Endodermal cell (in vitro differentiated cells): ENCODE measurements at places on chromosomes 12 and 14.

- DNase-seq, result no peak
Observed at GRCh38 chr14:69481815-69482568, 2.5 kb upstream of the PLEKHD1 start.

- DNase-seq, result no peak
Observed at GRCh38 chr14:58353516-58354299, 42.0 kb upstream of the TOMM20L start.

DNA sequence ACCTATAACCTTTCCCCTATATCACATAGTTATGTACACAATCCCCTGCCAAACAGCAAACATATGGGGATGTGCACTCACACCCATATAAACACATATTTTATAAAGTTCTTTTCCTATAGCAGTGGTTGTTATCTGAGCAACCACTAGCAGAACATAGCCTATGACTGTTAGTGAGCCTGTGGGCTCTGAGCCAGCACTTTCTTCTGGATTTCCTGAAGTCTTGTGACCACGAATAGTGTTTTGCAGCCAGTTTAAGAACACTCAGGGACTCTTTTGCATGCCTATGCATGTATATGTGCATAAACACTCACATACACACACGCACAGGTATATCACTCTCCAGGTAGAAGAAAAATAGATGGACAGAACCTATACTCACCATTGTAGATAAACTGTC lies 17.1 kb downstream of the TESPA1 start:
- no peak for DNase-seq

- DNase-seq, result peak; percentile 95
Observed at GRCh38 chr14:20305265-20306078, at the start of gene TTC5. TSS of gene TTC5 (minus strand) at chr14:20305951. CDS start at chr14:20305937, 14 bp downstream.

GRCh38 chr12:86660488-86661147 lies 404.4 kb upstream of the MGAT4C start:
- DNase-seq, result no peak

- DNase-seq, result no peak
Observed at GRCh38 chr14:100861188-100861936, 35.4 kb downstream of the MEG3 start.

DNA sequence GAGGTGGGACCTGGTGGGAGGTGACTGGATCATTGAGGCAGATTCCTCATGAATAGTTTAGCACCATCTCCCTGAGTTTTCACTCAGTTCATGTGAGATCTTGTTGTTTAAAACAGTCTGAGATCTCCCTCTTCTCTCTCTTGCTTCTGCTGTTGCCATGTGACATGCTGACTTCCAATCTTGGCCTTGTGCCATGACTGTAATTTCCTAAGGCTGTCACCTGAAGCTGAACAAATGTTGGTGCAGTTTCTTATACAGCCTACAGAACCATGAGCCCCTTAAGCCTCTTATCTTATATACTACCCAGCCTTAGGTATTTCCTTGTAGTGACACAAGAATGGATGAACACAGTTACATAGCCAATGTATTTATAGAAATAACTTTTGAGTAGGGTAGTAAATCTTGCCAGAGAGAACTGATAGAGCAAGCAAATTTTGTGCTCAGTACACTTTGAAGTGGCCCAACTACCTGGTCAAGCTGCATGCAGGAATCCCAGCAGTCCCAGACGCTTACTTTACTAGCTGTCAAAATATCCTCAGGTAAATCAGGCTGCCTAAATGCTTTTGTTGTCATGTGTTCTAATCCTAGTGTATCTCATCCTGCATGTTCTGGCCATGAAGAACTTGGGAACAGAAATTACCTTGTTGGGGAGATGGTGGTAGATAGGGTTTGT lies 445.6 kb upstream of the MIS18BP1 start:
- no peak for DNase-seq

DNA sequence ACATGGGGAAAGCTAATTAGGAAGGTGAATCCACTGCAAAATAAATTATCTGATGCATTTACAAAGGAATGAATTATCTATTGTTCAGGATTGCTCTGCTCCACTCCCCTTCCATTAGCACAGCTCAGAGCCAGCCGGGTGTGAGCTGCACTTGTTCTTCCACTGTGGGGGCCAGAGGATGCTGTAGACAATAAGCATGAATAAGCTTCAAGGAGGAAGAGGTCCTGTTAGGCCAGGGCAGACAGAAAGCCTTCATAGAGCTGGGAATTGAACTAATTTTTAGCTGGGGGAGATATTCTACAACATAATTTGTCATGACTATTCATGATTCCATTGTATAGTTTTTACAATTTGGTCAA lies 137.6 kb upstream of the MAX start:
- DNase-seq, result no peak

DNA sequence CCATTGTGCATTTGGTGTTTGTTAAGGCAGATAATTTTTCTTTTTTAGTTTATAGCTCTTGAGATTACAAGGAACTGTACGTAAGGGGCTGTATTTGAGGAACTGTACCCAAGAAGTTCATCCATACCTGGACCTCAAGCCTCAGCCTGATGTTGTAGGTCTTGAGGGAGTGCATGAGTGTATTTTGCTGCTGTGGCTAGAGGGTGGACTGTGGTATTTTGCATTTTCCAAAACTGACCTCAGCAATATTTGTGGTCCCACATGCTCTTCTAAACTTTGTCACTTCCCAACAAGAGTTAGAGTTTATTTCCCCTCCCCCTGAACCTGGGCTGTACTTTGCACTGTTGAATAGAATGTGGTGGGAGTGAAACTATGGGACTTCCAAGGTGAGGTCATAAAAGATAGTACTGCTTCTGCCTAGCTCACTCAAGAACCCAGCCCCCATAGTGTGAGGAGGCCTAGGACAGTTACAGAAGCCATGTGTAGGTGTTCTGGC lies 42.2 kb upstream of the FBXO33 start:
- no peak for DNase-seq

DNA sequence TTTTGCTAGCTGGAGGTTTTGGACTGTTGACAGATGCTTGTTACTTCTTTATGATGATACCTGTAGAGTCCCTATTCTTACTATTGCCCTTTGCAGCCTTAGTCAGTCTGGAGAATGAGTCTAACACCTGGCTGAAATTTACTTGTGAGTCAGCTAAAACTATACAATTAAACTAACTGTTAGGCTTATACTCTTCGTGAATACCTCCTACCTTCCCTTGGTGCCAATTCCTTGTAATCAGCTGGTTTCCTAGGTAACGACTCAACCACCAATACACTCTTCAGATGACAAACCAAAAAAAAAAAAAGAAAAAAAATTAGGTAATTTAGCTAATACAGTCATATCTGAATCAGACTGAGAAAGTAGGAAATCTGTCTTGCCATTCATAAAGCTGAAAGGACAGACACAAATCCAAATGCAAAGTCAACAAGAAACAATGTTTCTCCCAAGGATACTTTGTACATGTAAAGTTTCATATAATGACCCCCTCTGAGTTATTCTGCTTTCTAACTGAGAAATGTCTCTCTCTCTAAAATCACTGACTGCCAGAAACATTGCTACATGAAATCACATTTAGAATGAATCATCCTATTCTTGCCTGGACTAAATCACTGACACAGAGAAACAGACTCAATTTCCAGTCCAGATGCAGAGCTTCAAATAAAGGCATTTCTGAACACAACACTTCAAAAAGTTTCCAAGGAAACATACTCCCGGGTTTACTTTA lies 56.5 kb upstream of the CDKL1 start:
- no peak for DNase-seq

GRCh38 chr12:41277946-41278267 lies 89.8 kb downstream of the PDZRN4 start:
- DNase-seq, result no peak

DNA sequence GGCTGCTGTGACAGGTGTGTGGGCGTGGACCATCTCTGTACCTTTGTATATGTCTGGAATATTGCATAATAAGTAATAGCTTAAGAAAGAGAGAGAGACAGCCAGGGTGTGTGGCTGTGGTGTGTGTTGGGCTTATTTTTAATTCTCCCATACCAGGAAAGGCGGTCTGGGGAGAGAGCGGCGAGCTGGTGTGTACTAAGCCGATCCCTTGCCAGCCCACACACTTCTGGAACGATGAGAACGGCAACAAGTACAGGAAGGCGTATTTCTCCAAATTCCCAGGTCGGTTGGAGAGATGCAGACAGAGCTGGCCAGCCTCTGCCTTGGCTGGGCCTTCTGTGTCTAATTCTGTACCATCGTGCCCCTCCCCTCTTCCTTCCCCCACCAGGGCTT lies 63.9 kb downstream of the AACS start:
- DNase-seq, result no peak
